Suppressor macrophage (primary cell): ENCODE measurements at places on chromosomes 4 and X.

DNA sequence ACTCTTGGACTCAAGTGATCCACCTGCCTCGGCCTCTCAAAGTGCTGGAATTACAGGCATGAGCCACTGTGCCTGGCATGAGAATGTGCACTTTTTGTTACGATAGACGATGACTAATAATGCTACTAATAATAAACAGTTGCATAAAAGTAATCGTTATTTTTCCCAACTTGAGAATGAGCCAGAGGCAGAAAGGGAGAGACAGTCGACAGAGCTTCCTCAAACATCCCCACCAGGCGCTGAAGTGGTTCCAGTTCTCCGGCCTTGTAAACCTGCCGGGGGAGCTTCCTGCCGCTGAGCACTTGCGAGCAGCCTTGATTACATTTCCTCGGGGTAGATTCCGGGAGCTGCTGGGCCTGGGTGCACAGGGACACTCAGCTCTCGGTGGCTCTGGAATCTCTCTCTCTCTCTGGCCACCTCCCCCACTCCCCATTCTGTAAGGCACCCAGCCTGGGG is 8.9 kb upstream of the HTRA3 start:
- DNase-seq: peak; percentile 78

- no peak for DNase-seq
These were observed 23.1 kb upstream of the BMP2K start for GRCh38 chr4:78753091-78753490.

GRCh38 chrX:47583240-47583861 is 1.1 kb downstream of the TIMP1 start:
- DNase-seq: no peak

DNA sequence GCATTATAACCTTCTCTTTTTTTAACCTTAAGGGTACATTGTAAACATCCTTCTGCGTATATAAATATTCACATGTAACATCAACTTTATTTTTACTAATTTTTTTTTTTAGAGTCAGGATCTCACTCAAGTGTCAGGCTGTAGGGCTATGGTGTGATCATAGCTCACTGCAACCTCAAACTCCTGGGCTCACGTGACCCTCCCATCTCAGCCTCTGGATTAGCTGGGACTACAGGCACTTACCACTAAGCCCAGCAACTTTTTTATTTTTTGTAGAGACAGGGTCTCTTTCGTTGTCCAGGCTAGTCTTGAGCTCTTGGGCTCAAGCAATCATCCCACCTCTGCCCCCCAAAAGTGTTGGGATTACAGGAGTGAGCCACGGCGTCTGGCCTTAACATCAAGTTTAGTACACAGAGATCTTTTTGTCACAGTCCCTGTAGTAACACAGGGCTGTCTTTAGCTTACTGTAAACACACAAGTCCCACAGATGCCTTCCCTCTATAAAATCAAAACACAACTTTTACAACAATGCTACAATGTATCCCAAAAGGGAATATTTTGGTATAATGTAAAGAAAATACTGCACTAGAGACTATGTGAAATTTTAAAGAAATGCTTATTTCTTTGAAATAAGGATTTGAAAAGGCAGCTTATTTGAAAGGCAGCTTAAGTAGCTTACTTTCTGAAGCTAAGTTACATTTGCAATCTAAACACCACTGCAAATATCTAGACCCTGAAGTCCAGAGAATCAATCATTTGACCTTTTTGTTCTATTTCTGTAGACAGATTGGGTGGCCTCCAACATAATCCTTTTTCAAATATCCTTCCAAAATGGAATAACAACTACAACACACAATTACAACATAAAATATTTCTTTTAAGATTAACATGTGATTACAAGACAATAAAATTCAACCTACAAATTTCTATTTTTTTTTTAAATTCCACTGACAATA is 116.0 kb downstream of the APBB2 start:
- no peak for DNase-seq

GRCh38 chr4:68732653-68733466 is 62.4 kb upstream of the UGT2B15 start:
- DNase-seq: no peak

- DNase-seq: no peak
These were observed 309.8 kb downstream of the BCOR start for GRCh38 chrX:39787999-39788398.

- no peak for DNase-seq
These were observed 24.4 kb upstream of the PDE5A start for GRCh38 chr4:119652998-119653397.

GRCh38 chr4:176735300-176735699 is 57.4 kb downstream of the VEGFC start:
- no peak for DNase-seq

DNA sequence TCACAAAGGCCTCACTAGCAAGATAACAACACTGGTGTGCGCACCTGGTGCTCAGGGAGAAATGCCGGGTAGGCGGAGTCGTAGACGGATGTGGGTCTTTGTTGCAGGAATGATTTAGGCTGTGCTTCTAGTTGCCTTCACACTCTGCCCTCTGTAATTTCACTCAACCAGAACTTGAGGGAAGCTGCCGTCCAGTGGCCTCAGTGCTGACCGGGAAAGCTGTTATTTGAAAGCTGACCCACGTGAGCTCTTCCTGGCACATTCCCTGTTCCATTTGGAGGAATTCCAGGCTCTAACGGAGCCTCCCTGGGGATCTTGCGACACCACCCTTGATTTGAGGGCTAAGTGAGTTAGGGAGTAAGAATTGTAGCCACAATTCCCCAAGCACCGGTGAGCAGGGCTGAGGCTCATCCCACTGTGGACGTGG is 15.9 kb downstream of the SH3TC1 start:
- no peak for DNase-seq

DNA sequence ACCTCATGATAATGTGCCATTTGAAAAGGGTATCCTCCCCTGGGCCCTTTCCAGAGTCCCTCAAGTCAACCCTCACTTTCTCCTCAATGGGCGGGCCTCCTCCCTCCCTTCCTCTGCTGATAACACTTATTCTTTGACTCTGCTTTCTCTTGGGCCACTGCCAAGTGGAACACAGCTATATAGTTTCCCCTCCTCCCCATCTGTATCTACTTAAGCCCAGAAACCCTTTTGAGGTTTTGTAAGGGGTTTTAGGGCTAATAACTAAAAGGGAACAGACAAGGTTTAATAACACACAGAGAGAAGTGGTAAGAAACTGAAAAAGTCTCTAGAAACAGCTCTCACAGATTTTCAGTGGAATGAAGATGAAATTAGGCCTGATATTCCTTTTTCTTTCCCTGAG is 116.7 kb downstream of the GPC3 start:
- no peak for DNase-seq

- DNase-seq: no peak
These were observed 52.4 kb downstream of the KLHL5 start for GRCh38 chr4:39114436-39114835.

DNA sequence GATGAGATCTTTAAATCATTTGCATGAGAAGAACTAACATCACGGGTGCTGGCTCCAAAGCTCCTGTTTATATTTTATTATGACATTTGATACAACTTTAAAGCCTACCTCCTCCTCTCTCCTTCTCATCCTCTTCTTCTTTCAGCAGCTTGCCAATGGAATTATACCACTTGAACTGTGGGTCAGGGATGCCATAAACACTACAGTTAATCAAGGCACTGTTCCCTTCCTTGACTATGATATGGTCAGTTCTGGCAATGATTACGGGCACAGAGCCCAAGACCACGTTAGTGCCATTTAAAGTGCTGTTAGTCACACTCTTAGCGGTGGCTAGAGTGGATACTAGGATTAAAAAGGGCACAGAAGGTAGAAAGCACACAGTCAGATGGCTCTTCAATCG is 20.7 kb downstream of the MFAP3L start:
- DNase-seq: no peak

DNA sequence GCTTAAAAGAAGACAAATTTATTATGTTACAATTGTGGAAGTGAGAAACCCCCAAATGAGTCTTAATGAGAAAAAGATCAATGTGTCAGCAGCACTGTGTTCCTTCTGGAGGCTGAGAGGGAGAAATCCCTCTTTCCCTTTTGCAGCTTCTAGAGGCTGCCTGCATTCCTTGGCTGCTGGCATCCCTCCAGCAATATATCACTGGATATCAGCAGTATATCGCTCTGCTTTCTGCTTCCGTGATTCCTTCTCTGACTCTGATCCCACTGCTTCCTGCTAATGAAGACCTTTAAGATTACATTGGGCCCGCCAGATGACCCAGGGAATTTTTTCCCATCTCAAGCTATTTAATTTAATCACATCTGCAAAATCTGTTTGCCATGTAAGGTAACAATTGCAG is 1008.0 kb downstream of the RAPGEF2 start:
- DNase-seq: no peak

DNA sequence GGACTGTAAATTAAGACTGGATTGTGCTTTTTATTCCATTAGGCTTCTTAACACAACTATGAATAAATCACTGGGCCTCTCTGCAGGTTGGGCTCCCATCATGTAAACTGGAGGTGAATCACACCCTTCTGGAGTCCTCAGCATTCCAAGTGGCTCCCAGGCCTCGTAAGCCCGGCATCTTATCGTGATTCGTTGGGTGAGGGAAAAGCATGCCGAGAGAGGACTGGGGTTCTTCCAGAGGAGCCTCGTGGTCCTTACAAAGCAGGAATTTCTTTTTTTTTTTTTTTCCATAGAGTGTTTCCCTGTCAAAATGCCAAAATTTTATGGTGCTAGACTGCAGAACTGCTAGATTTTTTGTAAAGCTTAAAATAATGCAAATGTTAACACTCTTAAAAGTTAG is 20.0 kb downstream of the CLDN22 start:
- DNase-seq: no peak

- no peak for DNase-seq
These were observed 360.9 kb upstream of the ATOH1 start for GRCh38 chr4:93467484-93468155.

DNA sequence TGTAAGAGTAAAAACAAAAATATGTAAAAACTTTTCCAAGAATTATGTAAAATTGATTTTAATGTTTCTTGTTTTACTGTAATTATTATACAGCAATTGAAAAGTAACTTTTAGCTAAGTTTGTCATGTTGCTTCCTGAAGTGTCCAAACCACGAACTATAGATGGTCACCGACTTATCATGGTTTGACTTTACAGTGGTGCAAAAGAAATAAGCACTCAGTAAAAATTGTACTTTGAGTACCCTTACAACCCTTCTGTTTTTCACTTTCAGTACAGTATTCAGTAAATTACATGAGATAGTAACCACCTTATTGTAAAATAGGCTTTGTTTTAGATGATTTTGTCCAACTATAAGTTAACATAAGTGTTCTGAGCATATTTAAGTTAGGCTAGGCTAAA is 93.8 kb downstream of the SLC10A6 start:
- no peak for DNase-seq

DNA sequence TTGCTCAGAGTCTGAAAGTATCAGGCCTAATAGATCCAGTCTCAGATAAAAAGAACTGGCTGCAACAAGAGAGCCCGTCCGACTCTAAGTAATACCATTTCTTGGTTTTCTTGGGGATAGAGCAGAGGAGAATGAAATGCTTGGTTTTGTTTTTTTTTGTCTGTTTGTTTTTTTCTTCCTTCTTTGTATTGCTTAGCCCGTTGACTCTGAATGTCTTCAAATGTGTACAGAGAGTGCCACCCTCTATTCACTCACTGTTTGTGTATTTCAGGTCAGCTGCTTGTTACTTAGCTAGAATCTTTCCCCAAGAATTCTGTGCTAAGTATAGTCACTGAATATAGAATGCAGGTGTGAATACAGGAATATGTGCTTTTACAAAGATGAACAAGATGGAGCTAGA is 5.7 kb upstream of the TMEM156 start:
- no peak for DNase-seq

GRCh38 chr4:148477276-148477675 is 35.1 kb upstream of the NR3C2 start:
- no peak for DNase-seq

GRCh38 chr4:85725721-85726170 is 250.8 kb downstream of the ARHGAP24 start:
- peak; percentile 92 for DNase-seq

GRCh38 chr4:70954032-70954431 is 39.4 kb upstream of the DCK start:
- DNase-seq: no peak

- no peak for DNase-seq
These were observed 14.6 kb downstream of the NPNT start for GRCh38 chr4:105909787-105910281.

DNA sequence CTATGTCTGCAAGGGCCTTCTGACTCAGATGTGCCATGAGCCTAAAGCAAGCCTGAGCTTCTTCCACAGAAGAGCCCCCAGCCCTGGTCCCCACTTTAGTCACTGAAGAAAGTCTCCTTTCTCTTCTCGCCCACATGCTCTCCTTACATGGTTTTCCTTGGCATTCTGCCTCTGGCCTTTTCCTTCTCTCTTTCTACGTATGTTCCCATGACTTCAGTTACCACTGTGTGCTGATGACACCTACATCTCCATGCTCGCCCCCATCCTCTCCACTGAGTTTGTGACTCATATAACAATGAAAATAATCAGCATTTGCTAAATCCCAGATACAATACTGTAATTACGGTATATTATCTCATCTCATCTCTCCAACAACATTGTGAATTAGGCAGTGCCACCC is 149.3 kb downstream of the AMMECR1 start:
- DNase-seq: peak; percentile 44

DNA sequence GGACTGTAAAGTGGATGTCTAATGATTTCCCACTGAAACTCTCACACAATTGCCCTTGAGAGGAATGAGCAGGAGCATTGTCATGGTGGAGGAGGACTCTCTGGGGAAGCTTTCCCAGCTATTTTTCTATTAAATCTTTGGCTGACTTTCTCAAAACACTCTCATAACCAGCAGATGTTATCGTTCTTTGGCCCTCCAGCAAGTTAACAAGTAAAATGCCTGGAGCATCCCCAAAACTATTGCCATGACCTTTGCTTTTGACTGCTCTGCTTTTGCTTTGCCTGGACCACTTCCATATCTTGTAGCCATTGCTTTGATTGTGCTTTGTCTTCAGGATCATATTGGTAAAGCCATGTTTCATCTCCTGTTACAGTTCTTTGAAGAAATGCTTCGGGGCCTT is 120.2 kb upstream of the PDE5A start:
- DNase-seq: no peak

DNA sequence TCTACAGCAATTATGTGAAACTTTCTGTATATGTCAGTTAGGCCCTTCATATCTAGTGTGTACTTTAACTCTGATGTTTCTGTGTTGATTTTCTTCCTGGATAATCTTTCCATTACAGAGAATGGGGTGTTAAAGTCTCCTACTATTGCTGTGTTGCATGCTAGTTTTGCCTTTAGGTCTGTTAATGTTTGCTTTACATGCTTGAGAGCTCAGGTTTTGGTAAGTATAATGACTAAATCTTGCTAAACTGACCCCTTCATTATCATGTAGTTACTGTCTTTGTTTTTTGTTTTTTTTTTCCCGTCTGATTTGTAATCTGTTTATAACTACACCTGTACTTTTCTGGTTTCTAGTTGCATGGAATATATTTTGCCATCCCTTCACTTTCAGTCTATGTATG is 63.6 kb upstream of the UGT2B15 start:
- no peak for DNase-seq
